HCT116 (cell line): ENCODE measurements at places on chromosomes 7 and 10.

GRCh38 chr7:19939746-19940145 lies 166.3 kb upstream of the TMEM196 start:
- no peak overlapping the region for H3K27ac ChIP-seq
- DNase-seq = no peak
- peaks cover 8% of the 10 kb centered on the region for H3K4me1 ChIP-seq

GRCh38 chr10:131872827-131873375 lies 27.9 kb upstream of the PPP2R2D start:
- H3K27ac ChIP-seq = no peak overlapping the region
- no peaks in the 10 kb centered on the region for H3K36me3 ChIP-seq
- H3K27me3 ChIP-seq = no peaks in the 10 kb centered on the region
- DNase-seq = no peak
- no peaks in the 10 kb centered on the region for H3K4me1 ChIP-seq
- H3K4me3 ChIP-seq = no peak overlapping the region

GRCh38 chr7:28002638-28003037 lies 178.0 kb downstream of the JAZF1 start:
- no peak overlapping the region for H3K27ac ChIP-seq
- 0 out of 2 replicates have a peak, but pooled peaks cover 2% of the 10 kb centered on the region for H3K4me1 ChIP-seq
- no peak for DNase-seq

GRCh38 chr7:22865602-22865960 lies 42.9 kb upstream of the TOMM7 start:
- no peak for DNase-seq
- 0 out of 2 replicates have a peak, but pooled peaks cover 2% of the 10 kb centered on the region for H3K36me3 ChIP-seq
- H3K27me3 ChIP-seq = no peaks in the 10 kb centered on the region
- H3K4me1 ChIP-seq = no peaks in the 10 kb centered on the region

GRCh38 chr7:132782777-132783640 lies 206.7 kb upstream of the PLXNA4 start:
- no peaks in the 10 kb centered on the region for H3K27me3 ChIP-seq
- H3K27ac ChIP-seq = no peak overlapping the region
- H3K4me1 ChIP-seq = peaks cover 3% of the 10 kb centered on the region
- no peaks in the 10 kb centered on the region for H3K36me3 ChIP-seq

DNA sequence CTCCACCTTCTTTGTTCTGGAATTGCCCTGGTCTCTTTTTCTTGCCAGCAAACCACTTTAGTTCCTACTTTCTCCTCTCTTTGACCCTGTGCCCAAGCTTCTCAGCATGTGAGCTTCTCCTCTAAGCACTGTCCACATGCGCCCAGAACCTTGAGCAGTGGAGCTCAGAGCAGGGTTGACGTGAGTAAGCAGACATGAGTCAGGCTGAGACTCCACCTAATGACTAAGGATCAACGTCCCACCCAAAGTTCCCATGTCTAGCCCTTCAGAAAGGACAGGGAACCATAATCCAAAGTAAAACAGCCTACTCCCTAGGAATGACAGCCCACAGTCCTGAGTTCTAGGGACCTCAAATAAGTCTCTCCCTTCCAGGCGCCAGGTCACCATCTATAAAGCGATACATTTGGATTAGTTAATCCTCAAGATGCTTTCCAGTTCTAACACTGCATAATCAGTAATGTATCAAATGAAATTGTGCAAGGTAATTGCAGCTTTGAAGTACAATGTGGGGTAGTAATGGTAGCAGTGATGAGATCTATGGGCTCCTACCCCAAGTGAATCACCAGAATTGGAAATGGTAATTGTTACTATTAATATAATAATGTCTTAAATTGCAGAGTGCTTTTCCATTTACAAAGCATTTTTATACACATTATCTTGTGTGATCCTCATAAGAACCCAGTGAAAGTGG lies 44.5 kb downstream of the KCNMA1 start:
- H3K27ac ChIP-seq = no peak overlapping the region
- H3K36me3 ChIP-seq = no peaks in the 10 kb centered on the region
- DNase-seq = peak; percentile 63
- no peaks in the 10 kb centered on the region for H3K27me3 ChIP-seq
- H3K4me3 ChIP-seq = no peak overlapping the region

GRCh38 chr10:132066812-132067211 lies 1.1 kb downstream of the JAKMIP3 start:
- H3K27ac ChIP-seq = no peak overlapping the region
- H3K36me3 ChIP-seq = no peaks in the 10 kb centered on the region
- H3K4me1 ChIP-seq = no peaks in the 10 kb centered on the region
- no peak for DNase-seq
- H3K27me3 ChIP-seq = no peaks in the 10 kb centered on the region

DNA sequence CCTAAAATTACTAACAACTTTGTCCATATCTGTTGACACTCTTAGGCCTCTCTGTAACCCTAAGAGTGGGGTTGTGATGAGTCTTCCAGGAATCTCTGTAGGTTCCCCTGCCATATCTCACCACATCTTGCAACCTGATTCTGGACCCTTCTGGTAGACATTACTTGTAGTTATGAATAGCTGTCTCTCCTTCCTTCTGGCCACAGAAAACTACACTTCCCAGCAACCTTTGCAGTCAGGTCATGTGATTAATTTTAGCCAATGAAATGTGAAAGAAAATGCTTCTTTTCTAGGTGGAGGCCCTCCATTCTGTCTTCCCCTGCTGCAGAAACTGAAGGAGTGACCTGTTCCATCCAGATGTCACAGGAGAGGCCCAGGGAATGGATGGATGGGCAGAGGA lies 147.6 kb upstream of the AOAH start:
- no peak overlapping the region for H3K4me3 ChIP-seq
- DNase-seq = peak; percentile 21
- no peaks in the 10 kb centered on the region for H3K27me3 ChIP-seq
- no peaks in the 10 kb centered on the region for H3K4me1 ChIP-seq

GRCh38 chr10:31751051-31751737 lies 177.4 kb downstream of the ARHGAP12 start:
- no peak overlapping the region for H3K27ac ChIP-seq
- no peak for DNase-seq
- H3K36me3 ChIP-seq = no peaks in the 10 kb centered on the region

DNA sequence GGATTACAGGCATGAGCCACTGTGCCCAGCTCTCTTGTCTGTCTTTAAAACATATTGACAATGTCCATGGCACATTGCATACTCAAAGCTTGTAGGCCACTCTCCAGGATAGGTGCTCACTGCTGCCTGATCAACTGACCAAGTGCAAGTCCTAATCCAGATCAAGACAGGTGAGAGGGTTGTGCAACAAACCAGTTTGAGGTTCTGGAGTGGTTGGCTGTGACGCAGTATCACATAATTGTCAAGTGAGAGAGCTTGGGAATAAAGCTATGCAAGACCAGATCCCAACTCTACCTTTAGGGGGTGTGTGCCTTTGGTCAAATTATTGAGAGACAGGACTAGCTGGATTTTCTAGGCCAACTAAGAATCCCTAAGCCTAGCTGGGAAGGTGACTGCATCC lies 43.0 kb upstream of the OPN4 start:
- H3K27ac ChIP-seq = no peak overlapping the region
- no peak overlapping the region for H3K4me3 ChIP-seq
- no peaks in the 10 kb centered on the region for H3K27me3 ChIP-seq
- no peaks in the 10 kb centered on the region for H3K4me1 ChIP-seq

GRCh38 chr7:36814311-36814710 lies 90.0 kb upstream of the AOAH start:
- DNase-seq = no peak
- no peak overlapping the region for H3K27ac ChIP-seq
- H3K27me3 ChIP-seq = no peaks in the 10 kb centered on the region
- no peaks in the 10 kb centered on the region for H3K36me3 ChIP-seq

DNA sequence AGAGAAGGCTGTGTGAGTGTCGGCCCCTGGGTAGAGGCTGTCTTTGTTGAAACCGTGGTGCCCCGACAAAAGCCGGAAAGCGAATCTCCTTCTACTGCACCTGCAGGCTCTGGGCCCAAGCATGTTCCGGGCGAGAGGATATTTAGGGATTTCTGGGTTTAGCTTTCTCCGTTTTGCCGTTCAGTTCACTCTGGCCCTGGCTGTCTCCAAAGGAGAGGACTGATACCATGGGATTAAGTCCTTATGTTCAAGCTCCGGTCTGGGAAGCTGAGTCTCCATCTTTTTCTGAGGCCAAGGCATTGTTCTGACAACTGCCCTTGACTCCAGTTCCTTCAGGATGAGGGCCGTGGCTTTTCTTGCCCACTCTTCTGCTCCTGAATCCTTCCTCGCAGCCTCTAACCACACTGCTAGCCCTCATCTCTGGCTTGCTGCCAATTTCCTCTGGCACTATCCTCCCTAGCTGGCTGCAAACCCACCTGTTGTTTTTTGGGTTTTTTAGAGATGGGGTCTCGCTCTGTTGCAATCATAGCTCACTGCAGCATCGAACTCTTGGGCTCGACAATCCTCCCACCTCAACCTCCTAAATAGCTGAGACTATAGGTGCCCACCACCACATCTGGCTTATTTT lies 206.8 kb downstream of the SKIDA1 start:
- H3K27me3 ChIP-seq = no peaks in the 10 kb centered on the region
- H3K27ac ChIP-seq = no peak overlapping the region

DNA sequence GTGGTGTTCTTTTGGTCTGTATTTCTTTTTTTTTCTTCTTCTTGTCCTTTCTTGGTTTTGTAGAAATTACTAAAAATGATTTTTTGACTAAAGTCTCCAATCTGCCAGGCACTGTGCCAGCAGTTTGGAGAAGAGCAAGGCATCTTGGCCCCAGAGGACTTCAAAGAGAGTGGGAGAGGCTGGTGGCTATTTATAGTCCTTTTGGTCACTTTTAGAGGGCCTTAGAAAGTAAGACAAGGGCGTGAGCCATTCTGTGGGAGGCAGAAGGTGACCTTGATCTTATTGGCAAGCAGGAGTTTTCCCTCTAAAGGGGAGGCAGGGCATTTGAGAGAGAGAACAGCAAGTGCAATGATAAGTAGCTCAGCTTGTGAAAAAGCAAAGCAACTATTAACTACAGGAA lies 211.9 kb downstream of the GALNT17 start:
- H3K4me1 ChIP-seq = no peaks in the 10 kb centered on the region
- H3K36me3 ChIP-seq = no peaks in the 10 kb centered on the region
- no peak overlapping the region for H3K4me3 ChIP-seq
- no peaks in the 10 kb centered on the region for H3K27me3 ChIP-seq
- H3K27ac ChIP-seq = no peak overlapping the region

- peaks cover 17% of the 10 kb centered on the region for H3K36me3 ChIP-seq
- H3K27me3 ChIP-seq = no peaks in the 10 kb centered on the region
- H3K4me1 ChIP-seq = peaks cover 12% of the 10 kb centered on the region; the same call in 1 of the 2 replicates
- peak overlapping the region; percentile 71 for H3K27ac ChIP-seq
- H3K4me3 ChIP-seq = peak overlapping the region; percentile 85
Measured at GRCh38 chr10:17453373-17454091, 863 bp downstream of the ST8SIA6 start.

DNA sequence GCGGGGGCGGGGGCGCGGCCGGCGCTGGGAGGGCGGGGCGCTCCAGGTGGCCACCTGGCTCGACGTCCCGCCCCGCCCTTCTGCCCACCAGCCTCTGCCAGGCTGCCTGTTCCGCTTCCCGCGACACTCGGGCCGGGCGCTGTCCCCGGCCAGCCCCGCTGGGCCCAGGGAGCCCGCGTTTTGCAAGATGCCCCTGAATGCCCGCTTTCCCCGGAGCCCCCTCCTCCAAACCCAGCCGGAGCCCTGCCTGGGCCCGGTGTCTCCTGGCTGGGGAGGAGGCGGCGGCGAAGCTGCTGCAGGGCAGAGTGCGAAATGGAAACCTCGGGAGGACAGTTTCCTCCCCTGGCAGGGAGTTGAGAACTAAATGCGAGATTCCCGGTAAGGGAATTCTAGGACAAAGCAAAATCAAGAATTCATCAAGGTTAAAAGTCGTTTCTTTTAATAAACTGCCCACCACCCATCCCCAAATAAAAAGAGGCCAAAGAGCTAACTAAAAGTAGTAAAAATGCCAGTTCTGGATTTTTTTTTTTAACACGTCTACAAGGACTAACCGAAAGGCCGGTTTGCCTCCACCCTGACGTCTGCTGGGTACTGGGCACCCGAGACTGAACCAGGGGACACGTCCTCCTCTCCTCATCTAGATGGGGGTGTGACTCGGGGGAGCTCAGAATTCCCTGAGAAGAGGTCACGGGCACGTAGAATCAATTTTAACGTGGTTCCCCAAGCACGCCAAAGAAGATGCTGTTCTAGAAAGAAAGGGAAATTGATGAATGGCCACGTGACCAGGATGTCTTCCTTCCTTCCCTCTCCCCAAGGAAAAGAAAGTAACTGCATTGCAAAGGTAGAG lies 200.4 kb upstream of the NFE2L3 start:
- H3K27me3 ChIP-seq = no peaks in the 10 kb centered on the region
- no peaks in the 10 kb centered on the region for H3K36me3 ChIP-seq
- peaks cover 18% of the 10 kb centered on the region for H3K4me1 ChIP-seq
- H3K27ac ChIP-seq = peak overlapping the region; percentile 38; the same call in 1 of the 2 replicates
- DNase-seq = no peak
- peak overlapping the region; percentile 36 for H3K4me3 ChIP-seq

- peaks cover 10% of the 10 kb centered on the region; the same call in 1 of the 2 replicates for H3K4me1 ChIP-seq
- no peaks in the 10 kb centered on the region for H3K27me3 ChIP-seq
- H3K4me3 ChIP-seq = no peak overlapping the region
- no peak for DNase-seq
Measured at GRCh38 chr7:29255199-29255878, 60.8 kb downstream of the CHN2 start.
